ENCODE measurements at places on chromosomes 4 and X.

DNA sequence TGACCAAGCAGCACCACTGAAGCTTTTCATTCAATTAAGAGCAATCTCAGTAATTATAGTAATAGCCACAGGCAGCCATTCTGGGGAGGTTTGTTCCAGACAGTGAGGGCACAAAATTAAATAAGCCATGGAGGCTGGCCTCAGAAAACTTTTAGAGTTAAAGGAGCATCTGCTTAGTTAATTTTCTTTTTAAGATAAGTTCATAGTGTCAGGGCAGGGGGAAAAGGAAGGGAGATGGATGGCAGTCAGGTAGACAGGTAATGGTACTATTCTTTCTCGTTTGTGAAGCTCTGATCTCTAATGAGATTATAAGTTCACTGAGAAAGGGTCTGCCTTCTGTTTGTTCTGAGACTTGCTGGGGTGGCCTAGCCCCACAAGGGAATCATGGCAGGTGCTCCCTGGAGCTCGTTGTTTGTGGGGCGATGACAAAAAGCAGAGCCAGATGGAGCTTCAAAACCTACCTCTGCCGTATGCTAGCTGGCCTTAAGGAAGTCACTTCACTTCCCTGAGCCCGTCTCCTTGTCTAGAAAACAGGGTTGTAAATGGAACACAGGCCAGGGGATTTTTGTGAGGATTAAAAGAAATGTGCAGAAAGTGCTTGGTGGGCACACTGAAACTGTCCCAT, 44.6 kb upstream of the FGFBP2 start:
- DNase-seq, result no peak

DNA sequence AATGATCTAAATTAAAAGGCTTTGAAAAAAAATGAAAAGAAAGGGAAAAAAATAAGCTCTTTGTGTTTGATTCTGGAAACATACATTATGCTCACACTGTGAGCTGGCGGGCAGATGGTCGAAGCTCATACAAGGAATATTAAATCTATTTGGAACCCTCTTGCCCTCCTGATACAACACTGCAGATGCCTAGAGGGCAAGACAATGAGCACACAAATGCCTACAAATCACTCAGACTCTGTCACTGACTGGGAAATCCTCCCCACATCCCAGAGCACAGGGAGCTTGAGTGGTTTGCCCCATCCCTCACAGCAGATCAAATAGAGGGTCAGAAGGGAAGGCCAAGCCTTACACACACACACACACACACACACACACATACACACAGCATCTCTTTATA, 320.4 kb downstream of the HNRNPD start:
- DNase-seq, result no peak

GRCh38 chr4:159374749-159375530, 272.1 kb downstream of the RAPGEF2 start:
- DNase-seq, result no peak

DNA sequence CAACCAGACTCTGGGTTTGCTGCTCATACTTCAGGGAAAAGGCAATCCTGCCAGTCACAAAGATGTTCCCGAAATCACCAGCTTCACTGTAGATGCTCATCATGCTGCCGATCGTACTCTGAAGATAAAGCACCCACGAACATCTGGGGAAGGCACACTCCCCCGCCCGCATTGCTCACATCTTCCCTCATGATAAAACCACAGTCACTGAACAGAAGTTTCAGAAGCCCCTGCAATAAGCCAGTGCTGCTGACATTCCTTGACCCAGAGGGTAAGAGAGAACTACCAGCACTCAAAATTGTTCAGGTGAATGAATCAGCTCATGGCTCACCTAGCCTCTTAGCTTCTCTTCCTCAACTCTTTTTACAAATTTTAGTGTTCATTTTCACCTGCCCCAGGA, 43.1 kb downstream of the SRPX2 start:
- DNase-seq, result no peak

GRCh38 chr4:70518716-70519115, 347 bp downstream of the AMTN start:
- no peak for DNase-seq

GRCh38 chr4:107133965-107134653, 98.0 kb upstream of the DKK2 start:
- no peak for DNase-seq

DNA sequence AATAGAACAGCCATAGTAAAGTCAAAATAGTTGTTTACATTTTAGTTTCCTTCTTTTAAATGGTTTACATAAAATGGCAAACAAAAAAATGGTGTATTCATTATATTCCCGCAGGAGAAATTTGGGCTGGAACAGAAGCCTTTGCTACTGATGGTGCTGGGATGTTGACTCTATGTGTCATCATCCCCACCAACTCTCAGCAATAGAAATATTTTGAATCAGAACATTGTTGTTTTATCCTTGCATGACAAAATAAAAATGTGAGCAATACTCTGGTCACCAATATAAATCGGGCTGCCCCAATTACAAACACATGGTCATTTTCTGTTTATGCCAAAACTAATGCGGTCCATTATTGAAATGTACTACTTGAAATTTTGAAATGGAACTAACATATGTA, 1131.6 kb upstream of the PCDH7 start:
- DNase-seq, result no peak

DNA sequence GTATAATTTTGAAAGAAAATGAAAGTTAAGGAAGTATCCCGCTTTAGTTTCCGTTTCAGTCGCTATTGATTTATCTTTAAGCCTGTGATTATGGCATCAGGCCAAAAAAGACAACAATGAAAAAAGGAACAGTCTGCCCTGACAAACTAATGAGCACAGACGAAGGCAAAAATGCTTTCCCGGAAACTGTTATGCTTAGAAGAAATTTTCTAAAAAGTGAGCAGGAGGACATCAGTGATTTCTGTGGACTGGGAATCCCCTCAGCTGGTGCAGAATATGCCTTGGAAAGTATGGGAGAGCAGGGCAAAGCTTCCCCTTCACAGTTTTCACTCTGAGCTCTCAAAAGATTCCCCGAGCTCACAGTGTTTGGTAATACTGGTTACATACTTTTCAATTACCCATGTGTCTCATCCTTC, 5.1 kb upstream of the CXCL10 start:
- no peak for DNase-seq

DNA sequence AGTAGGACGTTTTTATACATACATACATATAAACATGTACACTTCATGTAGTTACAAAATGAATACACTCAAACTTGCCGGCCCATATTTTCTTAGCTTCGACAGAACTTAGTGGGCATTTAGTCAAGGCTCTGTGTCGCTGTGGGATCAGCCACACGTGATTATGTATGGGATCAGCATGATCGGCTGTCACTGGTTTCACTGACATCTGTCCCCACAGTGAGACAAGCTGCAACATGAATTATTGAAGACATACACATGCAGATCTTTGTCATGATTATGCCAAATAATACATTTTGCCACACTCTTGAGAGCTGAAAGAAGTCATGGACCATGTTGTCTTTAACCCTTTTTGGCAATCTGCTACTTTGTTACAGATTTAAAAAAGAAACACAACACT, 38.2 kb upstream of the NAA11 start:
- no peak for DNase-seq

- DNase-seq, result no peak
Measured at GRCh38 chr4:143384381-143384994, 47.8 kb downstream of the GAB1 start.

All from stimulated activated CD4-positive, alpha-beta T cell treated with anti-CD3 and anti-CD28 coated beads, Interleukin-15, amount 100 ng/mL, for 48 hours (primary cell).